ENCODE measurements at places on chromosomes 2 and 18.

DNA sequence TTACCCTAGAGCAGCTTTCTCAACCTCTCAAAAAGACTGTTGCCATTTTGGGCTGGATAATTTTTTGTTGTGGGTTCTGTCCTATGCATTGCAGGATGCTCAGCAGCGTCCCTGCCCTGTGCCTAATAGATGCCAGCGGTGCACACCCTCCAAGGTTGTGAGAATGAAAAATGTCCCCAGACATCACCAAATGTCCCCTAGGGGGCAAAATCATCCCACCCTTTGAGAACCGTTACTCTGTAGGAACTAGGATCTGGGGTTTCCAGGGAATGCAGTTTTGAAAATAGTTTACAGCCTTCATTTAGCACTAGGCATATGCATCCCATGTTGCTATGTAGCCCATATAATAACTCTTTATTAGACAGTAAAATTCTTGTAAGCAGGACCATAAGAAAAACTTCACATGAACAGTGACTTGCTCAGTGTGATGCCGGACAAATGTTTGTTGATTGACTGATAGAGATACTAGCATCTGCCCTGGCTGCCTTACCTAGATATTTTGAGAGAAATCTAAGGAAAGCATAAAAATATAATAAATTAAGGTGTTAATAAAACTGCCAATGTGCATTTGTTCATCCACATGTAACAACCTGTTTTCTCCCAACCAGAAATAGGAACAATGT is 79.2 kb upstream of the EPC2 start:
- no peak for DNase-seq

DNA sequence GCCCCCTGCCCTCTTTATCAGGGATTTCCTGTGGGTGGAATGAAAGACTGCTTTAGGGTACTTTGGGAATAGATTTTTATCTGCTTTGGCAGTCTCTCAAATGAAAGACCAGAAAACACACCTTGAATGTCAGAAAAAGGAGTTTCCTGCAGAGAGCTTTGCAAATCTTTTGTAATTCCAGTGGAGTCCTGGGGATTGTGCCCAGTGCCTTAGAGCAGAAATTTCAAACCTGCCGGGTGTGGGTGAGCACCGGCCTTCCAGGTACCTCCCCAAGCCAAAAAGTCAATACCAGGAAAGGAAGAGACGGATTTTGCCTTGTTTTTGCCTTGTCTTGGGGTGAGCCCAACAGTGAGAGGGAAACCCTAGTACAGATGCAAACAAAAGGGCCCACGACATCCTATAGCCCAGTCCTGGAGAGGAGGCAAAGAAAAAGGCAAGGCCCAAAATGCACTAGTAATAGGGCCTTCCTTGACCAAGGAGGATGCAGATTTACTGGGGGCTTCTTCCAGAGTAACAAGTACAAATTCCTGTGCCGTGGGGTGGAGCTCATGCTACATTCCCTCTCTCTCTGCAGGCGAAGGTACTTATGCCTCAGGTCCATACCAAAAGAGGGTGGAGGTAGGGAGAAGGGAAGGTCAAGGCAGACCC is 36.4 kb downstream of the FOXI3 start:
- no peak for DNase-seq

GRCh38 chr2:100731535-100731981 is 88.4 kb upstream of the NPAS2 start:
- DNase-seq = no peak

DNA sequence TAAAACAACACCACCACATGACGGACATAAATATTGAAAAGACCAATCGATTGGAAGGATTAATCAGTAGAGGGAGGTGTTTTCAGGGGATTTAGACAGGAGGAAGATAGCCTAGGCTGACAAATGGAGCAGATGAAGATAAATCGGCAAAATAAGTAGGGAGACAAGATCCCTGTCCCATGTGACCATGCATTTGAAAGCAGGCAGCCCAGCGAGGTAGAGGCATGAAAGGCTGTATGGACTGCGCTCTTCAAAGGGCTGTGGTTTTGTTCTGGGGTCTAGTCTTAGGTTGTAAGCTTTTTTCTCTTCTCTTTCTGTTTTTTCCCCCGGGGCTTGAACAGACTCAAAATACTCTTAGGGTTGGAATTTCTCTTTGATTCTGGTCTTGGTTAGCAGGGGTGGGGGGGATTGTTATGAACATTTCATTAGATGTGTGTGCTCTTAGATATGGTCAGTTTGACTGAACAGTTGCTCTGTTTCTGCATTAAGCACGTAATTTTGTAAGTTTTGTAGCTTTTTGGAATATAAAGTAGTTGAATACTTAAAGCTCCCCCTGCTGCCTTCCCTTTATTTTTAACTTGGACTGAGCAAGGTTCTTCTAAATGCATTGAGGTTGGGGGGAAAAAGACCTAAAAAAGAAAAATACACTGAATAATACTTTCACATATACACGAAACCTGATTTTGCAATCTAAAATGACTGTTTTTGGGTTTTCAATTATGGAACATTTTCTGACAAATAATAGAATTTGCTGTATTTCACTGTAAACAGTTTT is 32.2 kb downstream of the ZNF532 start:
- no peak for DNase-seq

DNA sequence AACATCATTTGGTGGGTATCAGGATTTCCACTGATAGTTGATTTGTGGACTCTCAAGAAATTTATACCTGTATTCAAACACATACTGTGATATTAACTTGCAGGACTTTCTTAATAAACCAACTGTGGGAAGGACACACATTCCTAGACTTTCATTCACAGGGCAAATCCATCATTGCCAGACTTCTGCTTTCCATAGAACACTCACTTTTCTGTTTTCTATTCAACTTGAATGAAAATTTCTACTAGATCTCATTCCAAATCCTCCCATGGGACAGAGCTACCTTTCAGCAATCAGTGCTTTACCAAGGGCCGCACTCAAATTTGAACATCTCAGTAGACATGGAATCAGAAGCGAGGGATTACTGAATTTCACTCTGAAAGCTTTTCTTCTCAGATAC is 612.5 kb downstream of the IRS1 start:
- no peak for DNase-seq

- no peak for DNase-seq
These were observed 558.8 kb upstream of the PIK3C3 start for GRCh38 chr18:41396211-41396610.
